ENCODE measurements at places on chromosomes 2 and 18.

DNA sequence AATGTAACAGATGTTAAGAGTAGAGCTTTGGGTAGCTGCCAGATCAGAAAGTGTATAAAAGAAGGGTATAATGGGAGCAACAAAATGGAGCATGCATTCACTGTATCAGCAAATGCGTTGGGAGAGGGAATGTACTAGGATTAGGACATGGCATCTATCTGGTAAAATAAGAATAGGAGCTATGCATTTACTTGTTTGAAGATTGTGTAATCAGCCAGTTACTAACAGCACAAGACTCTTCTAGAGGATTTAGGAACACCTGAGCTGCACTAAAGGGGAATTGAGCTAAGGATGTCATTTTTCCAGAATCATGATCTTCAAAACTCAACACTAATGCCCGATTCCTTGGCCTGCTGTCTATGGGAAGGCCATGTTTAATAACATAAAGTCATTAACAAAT, 394.2 kb upstream of the TNP1 start:
- no peak for DNase-seq

DNA sequence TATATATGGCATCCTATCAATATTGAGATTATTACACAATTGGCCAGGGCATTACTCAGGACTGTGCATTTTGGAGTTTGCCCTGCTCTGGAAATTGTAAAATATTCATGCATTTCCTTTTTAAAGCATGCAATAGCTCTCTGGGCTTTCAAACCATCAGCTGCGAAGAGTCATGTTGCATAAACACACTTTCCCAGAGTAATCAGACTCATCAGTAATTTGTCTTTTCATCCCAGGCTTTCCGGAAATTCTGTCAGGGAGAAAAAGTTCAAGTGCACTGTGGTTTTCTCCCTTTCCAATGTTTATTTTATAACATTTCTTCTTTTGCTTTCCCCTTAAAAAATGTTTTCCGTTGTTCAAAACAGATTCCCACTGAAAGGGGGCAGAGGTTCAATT, 38.9 kb upstream of the FHL2 start:
- no peak for DNase-seq

DNA sequence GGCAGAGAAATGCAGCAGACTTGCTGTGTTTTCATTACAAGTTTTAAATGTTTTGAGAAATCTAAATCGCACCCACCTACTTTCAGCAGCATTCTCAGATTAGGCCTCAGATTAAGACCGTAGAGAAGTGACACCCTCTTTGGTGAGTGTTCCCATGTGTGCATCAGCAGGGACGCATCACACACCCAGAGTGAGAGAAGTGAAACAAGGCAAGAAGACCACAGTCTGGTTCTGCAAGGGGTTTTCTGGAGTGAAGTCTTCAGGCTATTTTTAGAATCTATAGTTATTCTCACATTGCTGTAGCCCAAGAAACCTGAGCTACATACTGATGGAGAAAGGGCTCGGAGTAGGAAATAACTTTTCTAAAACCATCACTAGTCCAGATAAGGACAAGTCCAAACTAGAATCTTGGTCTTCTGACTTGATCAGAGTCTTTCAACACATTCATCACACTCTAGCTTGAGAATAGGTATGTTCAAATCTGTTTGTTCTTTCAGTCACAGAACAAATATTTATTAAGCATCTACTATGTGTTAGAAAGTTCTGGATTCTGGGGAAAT, 1216.6 kb upstream of the PIK3C3 start:
- DNase-seq: no peak

DNA sequence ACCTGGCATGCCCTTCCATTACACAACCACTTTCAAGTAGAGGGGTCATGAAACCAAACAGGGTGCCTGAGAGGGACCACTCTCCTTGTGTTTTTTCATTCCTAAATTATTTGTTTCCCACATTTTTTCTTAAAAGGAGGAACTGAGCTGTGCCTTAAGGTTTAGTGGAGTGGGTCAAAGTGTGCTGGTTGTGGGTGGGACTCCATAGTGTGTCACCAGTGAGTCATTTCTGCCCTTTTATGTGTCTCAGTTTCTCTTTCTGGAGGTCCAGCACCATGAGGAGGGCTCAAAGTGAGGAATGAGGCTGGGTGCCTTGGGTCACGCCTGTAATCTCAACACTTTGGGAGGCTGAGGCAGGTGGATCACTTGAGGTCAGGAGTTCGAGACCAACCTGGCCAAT, 37.8 kb downstream of the COMMD1 start:
- DNase-seq: no peak

- no peak for DNase-seq
Observed at GRCh38 chr2:143850084-143850483, 669.8 kb downstream of the ZEB2 start.

DNA sequence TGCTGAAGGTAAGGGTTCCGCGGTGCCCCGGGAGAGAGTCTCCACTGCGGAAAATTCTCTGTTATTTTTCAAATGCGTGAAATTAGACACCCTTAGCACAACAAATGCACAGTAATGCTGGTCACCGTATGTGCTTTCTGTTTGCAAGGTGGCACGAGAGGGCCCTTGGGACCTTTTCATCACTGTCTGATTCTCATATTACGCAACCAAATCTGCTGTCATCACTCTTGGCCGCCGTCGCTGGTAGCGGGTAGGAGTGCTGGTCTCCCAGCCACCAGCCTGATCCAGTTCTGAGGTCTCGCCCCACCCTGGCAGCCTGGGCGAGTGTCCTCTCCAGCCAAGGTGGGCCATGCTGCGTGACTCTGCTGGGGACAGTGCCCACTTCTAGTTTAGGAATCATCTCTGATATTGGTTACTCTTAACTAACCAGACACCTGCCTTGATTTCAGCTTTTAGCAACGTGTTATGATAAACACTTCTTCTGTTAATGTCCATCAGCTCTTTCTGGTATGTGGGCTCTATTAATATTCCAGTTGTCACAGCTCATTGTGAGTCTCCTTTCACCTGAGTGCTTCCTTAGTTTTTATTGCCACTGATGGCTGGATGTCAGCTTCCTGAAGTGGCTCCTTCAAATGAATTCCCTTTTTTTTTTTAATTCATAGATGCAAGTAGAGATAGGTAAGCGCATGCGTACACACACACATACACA, 199.4 kb downstream of the GBX2 start:
- DNase-seq: no peak

- no peak for DNase-seq
Observed at GRCh38 chr18:60018618-60019462, 119.0 kb downstream of the PMAIP1 start.

- DNase-seq: no peak
Observed at GRCh38 chr2:14903709-14904374, 271.3 kb downstream of the LRATD1 start.

- DNase-seq: no peak
Observed at GRCh38 chr2:150626934-150627411, 139.5 kb upstream of the RND3 start.

GRCh38 chr2:42951263-42951938, 159.0 kb upstream of the HAAO start:
- no peak for DNase-seq

GRCh38 chr2:53130441-53130943, 637.1 kb upstream of the CHAC2 start:
- DNase-seq: no peak

- DNase-seq: no peak
Observed at GRCh38 chr2:233925402-233925801, 8.2 kb downstream of the TRPM8 start.

DNA sequence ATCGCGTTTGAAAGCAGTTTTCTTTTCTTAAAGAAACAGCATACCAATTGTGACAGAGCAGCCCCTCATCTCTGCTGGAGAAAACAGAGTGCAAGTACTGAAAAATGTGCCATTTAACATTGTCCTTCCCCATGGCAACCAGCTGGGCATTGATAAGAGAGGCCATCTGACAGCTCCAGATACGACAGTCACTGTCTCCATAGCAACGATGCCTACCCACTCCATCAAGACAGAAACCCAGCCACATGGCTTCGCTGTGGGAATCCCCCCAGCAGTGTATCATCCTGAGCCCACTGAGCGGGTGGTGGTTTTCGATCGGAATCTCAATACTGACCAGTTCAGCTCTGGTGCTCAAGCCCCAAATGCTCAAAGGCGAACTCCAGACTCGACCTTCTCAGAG, 9.5 kb downstream of the GRHL1 start:
- no peak for DNase-seq

- no peak for DNase-seq
Observed at GRCh38 chr18:61474341-61474740, 141.1 kb downstream of the CDH20 start.

DNA sequence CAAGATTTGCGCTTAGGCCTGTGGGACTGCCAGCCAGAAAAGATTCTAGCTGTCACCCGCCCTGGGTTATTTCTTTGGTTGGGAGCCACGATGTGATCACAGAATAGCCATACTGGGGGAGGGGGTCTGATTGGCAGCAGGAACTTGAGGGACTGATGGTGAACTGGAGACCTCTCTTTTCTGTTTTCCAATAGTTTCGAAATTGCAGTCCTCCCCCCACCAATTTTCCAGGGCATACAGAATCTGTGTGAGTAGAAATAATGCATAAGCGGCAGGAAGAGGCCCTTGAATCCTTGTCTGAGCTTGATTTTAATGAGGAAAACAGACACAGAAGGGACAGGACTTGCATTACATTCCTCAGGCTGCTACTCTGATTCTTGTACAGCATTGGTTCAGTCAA, 2.2 kb upstream of the POLR2D start:
- DNase-seq: no peak

- DNase-seq: no peak
Observed at GRCh38 chr2:164205347-164205746, 415.9 kb downstream of the GRB14 start.

- no peak for DNase-seq
Observed at GRCh38 chr2:191412353-191412752, 167.1 kb downstream of the MYO1B start.

Data from stimulated activated CD8-positive, alpha-beta memory T cell treated with anti-CD3 and anti-CD28 coated beads, Interleukin-7, amount 100 ng/mL, for 4 hours (primary cell).